H9 (cell line): ENCODE measurements at places on chromosomes 5 and 9.

GRCh38 chr5:53825926-53826325 lies 265.5 kb downstream of the NDUFS4 start:
- no peak for DNase-seq

DNA sequence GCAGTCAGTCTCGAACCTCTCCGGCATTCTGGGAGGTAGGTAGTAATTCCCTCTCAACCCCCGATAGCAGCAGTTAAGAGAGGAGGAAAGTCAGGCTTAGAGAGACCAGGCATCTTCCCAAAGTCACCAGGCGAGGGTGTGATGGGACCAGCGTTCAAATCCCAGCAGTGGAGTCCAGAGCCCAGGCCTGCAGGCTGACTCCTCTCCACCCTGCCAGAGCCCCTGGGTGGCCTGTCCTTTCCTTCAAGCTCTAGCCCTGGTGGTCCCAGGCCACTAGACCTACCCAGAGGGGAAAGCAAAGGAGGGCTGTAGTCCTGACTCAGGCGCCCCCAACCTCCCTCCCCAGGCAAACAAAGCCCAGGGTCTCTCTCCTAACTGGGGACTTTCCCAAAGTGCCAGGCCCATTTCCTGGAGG lies 4.2 kb upstream of the NR5A1 start:
- DNase-seq: peak; percentile 40

DNA sequence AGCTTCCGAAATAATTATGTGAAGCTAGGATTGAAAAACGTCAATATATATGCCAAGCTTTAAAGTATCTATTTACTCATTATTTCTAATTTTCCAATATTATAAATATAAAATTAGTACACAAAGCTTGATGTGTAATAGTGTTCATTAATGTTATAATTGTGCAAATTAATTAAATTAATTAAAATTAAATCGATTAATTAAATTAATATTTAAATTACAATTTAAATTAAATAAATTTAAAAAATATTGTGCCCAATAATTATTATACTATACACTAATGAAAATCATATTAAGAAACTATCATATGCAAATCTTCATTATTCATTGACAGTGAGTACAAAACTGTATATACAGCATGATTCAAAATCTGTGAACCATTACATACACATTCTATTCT lies 409.8 kb downstream of the FAM170A start:
- no peak for DNase-seq

DNA sequence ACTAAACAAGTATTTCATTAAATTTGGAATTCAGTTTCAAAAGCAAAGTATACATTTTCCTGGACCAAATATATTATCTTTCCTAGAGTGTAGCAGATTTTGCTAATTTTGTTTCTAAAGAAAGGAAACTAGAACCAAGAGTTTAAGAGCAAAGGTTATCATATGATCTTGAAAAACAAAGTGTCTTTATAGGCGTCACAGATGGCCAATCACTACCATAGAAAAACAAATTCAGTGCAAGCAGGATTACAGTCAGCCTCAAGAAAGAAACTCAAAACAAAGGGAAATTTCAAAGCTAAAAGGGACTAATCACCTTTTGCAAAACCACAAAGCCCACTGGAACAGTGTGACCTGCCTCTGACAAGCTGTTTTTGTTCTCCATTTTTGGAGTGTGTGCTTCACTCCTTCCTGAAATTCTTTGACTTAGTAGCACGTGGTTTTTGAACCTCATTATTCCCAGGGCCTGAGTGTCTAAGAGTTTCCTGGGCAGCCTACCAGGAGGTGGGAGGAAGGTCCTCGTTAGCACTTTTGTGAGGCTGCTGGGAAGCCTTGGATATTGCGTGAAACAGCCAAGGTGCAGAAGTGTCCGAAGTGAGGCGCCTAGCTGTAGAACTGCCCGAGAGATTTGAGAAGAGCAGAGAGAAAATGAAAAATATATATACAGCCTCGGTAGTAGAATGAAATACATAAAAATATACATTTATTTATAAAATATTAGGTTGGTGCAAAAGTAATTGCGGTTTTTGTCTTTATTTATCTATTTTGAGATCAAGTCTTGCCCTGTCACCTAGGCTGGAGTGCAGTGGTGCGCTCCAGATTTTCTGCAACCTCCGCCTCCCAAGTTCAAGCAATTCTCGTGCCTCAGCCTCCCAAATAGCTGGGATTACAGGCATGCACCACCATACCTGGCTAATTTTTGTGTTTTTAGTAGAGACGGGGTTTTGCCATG lies 246.1 kb downstream of the MARCHF11 start:
- no peak for DNase-seq

DNA sequence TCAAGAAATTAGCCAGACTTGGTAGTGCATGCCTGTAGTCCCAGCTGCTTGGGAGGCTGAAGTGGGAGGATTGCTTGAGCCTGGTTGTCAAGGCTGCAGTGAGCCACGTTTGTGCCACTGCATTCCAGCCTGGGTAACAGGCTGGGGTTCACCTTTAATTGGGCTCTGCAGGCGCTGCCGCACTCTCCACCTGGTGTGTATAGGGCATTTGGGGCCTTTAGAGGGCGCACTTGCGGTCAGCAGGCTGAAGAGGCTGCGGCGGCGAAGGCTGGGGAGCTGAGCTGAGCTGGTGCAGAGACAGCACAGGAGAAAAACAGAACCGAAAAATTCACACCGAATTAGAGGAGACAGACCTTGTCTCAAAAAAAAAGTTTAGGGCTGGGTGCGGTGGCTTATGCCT lies 31.2 kb downstream of the CDK7 start:
- DNase-seq: peak; percentile 88

GRCh38 chr5:72166070-72166979 lies 59.0 kb downstream of the MAP1B start:
- peak; percentile 49 for DNase-seq

DNA sequence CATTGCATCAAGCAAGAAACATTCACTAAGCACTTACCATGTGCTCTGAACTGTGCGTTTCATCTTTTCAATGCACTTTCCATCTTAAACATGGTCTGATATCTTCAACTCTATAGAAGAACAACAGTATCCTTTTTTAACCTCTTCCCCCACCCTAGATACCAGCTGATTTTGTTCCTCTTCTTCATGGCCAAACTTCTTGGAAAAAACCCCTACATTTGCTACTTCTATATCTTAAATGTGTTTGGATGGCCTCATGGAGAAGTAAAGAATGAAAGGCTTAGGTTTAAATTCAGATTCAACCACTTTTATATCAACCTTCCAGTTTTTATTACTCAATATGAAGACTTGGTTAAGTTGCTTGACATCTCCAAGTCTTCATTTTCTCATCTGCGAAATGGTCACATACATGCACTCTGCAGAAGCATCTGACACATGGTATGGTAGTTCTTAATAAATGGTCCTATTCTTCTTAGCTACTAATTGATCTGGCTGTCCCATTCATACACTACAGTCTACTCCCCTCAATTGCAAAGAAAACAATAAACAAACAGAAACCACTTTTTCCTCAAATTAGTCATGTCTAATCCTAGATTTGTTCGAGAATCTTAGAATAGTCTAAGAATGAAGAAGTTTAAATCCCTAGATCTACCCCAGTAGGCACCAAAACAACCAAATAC lies 59.4 kb downstream of the FYB1 start:
- DNase-seq: no peak
